Activated CD4-positive, alpha-beta T cell treated with anti-CD3 and anti-CD28 coated beads, Interleukin-2, amount 50 U/mL, for 16 hours (primary cell): ENCODE measurements at places on chromosomes 1 and 21.

DNA sequence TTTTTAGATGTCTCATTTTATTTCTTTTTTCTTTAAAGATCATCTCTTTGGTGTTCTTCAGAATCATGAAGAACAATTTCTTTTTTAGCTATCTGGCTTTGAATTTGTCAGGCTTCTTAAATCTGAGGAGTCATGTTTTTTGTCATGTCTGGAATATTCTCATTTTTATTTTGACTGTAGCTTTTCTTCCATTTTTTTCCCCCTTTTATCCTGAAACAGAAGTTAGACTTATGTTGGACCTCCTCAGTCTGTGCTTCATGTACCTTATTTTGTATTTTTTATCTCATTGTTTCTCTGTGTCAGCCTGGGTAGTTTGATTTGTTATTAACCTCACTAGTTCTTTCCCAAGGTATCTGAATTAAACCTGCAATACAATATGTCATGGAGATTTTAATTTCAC, 319.2 kb upstream of the ADGRL4 start:
- no peak for DNase-seq

DNA sequence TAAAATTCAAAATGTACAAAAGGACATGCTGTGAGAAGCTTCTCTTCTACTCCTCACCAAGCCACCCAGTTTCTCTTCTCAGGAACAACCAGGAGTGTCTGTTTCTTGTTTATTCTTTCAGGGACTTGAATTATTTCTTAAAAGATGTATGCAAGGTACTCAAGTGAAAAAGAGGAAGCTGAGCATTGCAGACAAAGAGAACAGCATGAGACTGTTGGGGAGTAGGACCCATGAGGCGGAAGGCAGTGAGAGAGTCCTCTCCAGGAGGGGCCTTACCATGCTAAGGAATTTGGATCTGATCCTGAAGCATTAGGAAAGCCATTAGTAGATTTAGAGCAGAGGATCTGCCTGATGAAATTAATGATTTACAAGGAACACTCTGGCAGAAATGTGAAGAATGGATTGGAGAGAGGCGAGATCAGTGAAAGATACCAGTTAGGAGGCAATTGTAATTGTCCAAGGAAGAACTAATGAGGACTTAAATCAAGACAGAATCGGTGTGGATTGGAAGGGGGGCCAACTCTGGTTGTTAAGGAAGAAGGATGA, 14.7 kb upstream of the SSX2IP start:
- DNase-seq: no peak

GRCh38 chr1:71015745-71016144, 31.9 kb downstream of the PTGER3 start:
- no peak for DNase-seq

DNA sequence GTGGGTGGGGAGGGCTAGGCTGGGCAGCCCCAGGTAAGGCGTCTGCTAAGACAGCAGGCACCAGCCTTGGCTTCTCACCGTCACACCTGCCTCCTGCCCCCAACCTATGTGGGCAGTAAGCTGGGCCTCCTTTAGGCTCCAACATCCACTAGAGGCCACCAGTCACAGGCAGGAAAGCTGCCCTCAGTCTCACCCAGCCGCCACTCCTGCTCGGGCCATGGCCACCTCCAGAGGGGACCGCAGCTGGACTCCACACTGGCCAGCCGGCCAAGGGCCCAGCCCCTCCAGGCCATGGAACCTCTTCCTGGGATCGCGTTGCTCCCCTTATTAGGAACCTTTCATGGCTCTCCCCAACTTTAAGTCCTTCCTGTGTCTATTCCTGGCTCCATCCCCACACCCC, 74.5 kb downstream of the MRPL37 start:
- DNase-seq: no peak

- no peak for DNase-seq
Measured at GRCh38 chr1:226407199-226407496, 745 bp downstream of the PARP1 start.

GRCh38 chr1:241808265-241808664, 39.7 kb upstream of the EXO1 start:
- DNase-seq: no peak

DNA sequence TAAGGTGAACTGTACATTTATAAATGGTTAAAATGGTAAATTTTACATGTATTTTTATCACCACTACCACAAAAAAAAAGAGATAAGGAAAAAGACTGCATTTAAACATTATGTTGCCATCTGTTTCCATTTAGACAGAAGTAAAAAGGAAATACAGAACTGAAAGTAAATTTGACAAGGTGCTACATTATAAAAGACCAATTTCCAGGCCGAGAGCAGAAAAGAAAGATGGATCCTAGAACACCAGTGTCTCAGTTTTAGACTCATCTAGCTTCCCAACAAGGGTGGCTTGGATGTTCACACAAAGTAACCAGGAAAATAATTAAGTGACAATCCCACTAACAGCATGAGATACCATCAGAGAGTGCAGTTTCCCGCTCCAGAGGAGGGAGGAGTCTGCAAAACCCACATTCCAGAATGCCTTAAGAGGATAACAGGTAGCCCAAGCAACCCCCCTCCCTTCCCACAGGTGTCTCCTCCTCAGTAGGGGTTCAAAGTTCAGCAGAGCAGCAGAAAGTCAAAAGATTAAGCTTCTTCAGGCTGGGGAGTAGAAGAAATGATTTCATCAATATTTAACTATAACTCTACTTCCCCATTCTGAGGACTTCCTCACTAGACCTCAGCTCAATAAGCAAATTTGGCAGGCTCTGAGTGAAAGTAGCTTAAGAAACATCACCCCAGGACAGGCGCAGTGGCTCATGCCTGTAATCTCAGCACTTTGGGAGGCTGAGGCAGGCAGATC, 11.8 kb downstream of the TPM3 start:
- no peak for DNase-seq

DNA sequence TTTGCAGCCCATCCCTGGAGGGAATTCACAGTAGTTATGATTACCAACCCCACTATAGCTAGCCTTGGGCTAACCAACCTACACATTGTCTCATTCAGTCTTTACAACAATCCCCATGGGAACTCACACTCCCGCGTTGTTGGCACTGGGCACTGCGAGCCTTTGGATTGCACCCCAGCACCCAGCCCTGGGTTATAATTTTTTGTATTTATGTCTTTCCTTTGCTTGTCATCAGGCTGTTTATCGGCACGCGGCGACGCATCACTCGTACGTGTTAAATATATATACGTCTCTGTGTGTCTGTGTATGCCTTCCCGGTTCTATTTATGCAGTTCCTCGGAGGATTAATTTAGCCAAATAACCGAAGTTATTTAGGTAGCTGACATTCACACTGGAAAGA, 47.2 kb upstream of the IGSF21 start:
- DNase-seq: no peak

GRCh38 chr1:154479764-154480421, 22.1 kb upstream of the TDRD10 start:
- peak; percentile 84 for DNase-seq

DNA sequence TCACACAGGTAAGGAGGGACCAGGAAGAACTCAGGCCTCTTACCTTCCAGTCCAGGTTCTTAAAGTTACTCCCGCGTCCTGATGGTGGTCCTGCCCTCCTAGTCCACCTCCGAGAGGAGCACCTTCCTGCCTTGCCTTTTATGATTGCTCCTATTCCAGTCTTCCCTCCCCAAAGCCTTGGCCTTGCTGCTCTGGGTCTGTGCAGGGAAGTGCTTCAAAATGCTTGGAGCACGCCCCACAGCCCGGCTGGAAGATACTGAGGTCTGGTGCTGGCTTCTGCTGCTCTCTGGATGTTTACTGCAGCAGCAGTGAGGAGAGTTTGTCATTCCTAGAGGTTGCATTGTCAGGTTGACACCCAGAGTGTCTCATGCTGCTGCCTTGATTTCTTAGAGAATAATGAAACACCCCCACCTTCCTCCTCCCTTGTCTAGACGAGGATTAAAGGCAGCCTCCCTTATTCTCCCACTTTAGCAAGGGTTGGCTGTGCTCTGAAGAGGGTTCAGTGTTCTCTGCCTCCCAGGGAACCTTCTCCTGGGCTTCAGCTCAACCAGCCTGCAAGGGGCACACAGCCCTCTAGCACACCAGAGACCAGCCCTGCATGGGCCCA, 142.2 kb upstream of the CACNA1E start:
- no peak for DNase-seq

- DNase-seq: no peak
Measured at GRCh38 chr1:15236321-15236721, 10.7 kb upstream of the FHAD1 start.

DNA sequence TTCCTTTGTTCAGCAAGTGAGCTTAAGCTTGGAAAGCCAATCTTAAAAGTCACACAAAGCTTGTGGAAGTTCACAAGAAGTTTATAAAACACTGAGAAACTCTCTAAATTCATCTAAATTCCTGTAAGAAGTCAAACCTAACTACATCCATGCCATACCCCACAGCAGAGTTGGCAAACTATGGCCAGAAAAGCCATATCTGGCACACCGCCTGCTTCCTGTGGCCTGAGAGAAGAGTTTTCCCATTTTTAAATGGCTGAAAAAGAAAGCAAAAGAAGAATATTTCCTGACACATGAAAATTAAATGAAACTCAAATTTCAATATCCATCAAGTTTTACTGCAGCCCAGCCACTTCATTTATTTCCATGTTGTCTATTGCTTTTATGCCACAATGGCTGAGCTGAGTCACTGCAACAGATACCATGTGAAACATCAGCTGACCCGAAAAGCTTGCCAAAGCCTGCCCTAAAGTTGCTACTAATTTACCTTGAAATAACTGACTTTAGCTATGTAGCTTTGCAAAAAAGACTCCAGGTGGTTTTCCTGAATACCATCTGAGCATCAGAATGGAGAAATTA, 237.1 kb downstream of the SLC45A1 start:
- peak; percentile 53 for DNase-seq
